ENCODE measurements at places on chromosomes 12 and 14. TPM values are rescaled to one million over a fixed set of nuclear protein-coding genes. Genes with fewer than 3 reads are reported as not detected.
A peak's percentile ranks its signal among the peaks of the same experiment; 100 is the strongest.

GRCh38 chr14:22545842-22546721 lies 42.9 kb downstream of the DAD1 start:
- no peak overlapping the region for H3K4me3 ChIP-seq
- no peak for DNase-seq
- no peaks in the 10 kb centered on the region for H3K27me3 ChIP-seq
- no peak overlapping the region for H3K27ac ChIP-seq
- H3K4me1 ChIP-seq, result peaks cover 31% of the 10 kb centered on the region

SLC17A8 gene
- not detected for total RNA-seq

KRT82 gene
- total RNA-seq, result not detected

OVCH1 gene
- not detected for total RNA-seq

GRCh38 chr12:75813072-75813471 lies 218.5 kb downstream of the PHLDA1 start:
- H3K4me1 ChIP-seq, result peaks cover 4% of the 10 kb centered on the region
- no peak for DNase-seq
- no peak overlapping the region for H3K4me3 ChIP-seq
- no peaks in the 10 kb centered on the region for H3K36me3 ChIP-seq
- H3K27ac ChIP-seq, result no peak overlapping the region

IQSEC3 gene
- total RNA-seq, result not detected

DNA sequence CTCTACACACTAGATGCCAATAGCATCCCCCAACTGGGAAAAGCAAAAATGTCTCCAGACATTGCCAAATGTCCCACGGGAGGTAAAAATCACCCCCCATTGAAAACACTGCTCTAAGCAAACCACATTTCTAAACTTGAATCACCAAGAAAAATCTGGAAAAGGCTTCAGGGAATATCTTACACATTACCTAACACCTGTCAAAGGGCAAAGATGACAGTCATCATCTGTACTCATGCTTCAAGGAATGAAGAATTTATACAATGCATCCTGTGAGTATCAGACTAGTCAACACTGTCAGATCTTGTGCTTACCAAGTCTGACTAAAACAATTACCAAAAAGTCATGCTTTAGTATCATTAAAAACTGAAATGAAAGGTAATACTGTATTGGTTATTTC lies 161.6 kb upstream of the SOX5 start:
- no peak overlapping the region for H3K4me3 ChIP-seq
- H3K4me1 ChIP-seq, result no peaks in the 10 kb centered on the region
- no peak for DNase-seq

DNA sequence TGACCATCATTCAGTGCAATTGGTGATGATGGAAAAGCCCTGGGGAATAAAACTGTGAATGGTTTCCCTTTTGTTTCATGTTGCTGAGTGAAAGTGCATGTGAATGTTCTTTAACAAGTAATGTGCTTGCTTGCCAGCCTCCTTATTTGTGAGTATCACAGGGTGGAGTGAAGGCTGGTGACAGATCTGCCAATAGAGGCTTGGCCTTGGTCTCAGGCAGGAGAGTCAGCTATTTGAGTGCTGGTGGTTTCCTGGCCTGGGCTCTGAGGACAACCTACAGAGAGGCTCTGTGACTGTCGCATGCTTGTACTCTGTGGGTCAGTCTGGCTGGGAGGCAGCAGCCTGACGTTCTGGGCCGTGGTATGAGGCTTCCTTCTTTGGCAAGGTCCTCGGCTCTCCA lies 20.7 kb downstream of the KRT85 start:
- no peaks in the 10 kb centered on the region for H3K4me1 ChIP-seq
- H3K36me3 ChIP-seq, result no peaks in the 10 kb centered on the region
- H3K27me3 ChIP-seq, result no peaks in the 10 kb centered on the region
- DNase-seq, result peak; percentile 16
- no peak overlapping the region for H3K4me3 ChIP-seq

CCDC63 gene
- not detected for total RNA-seq

Measured in GM12878 (cell line).